ENCODE measurements at places on chromosomes 3 and 15. TPM values are rescaled to one million over a fixed set of nuclear protein-coding genes. Genes with fewer than 3 reads are reported as not detected.

HES1 gene
- total RNA-seq, result 10.7 TPM

GRCh38 chr3:114714237-114714636 lies 420.4 kb downstream of the TIGIT start:
- DNase-seq, result no peak

DNA sequence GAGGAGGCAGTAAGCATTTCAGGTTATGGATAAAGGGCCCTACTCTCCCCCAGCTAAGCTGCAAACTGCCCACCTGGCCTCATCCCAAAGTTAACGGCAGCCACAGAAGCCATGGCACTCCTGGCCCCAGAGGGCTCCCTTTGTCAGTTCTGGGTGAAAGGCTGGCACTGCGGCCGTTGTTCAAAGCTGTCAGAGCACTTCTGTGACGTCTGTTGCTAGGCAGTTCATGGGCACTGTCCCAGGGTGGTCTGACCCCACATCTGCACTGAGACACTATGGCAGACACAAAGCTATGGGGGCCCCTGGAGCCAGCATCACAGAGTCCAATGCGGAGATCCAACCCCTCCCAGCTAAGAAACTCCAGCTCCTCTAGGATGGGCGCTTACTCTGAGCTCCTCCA lies 30.0 kb downstream of the TLE3 start:
- no peak for DNase-seq

KIF15 gene
- total RNA-seq, result 0.85 TPM

- DNase-seq, result no peak
Observed at GRCh38 chr3:71056327-71056726, 527.2 kb downstream of the FOXP1 start.
